ENCODE measurements at places on chromosomes 1 and 21.

DNA sequence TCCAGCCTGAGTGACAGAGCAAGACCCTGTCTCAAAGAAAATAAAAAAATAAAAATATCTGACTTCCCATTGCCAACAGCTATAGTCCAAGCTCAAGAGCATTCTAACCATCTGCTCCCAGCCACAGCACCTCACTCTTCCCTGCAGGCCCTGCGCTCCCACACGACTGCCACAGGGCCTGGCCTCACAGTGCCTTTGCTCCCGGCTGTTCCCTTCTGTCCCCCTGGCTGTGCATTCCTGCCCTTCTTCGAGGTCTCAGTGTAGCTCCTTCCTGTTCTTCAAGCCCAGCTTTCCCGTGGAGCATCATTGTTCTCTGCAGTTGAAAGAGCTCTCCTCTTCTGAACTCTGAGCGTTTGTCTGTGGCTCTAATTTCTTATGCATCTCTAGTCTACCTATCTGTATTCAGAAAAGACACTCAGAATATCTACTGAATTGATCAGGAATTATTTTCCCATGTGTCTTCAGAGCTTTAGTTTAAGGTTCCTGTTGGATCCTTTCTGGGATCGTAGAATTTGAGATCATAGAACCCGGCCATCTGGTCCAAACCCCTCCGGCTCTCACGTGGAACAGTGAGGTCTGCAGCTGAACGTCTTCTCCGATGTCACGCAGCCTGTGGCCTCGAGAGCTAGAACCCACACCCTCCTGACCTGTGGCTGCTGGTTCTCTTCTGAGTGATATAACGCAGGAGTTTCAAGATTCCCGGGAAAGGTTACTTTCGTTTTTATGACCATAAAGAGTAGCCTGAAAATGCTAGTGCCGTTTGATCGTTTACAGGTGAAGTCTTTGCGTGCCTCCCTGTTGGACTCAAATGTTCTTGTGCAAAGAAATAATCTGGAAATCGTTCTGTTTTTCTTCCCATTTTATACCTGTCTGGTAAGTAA, 54.4 kb downstream of the DOP1B start:
- DNase-seq = no peak

- no peak for DNase-seq
Measured at GRCh38 chr1:89529196-89529595, 4.6 kb downstream of the LRRC8B start.

- no peak for DNase-seq
Measured at GRCh38 chr1:187840557-187840956, 1011.8 kb downstream of the PLA2G4A start.

DNA sequence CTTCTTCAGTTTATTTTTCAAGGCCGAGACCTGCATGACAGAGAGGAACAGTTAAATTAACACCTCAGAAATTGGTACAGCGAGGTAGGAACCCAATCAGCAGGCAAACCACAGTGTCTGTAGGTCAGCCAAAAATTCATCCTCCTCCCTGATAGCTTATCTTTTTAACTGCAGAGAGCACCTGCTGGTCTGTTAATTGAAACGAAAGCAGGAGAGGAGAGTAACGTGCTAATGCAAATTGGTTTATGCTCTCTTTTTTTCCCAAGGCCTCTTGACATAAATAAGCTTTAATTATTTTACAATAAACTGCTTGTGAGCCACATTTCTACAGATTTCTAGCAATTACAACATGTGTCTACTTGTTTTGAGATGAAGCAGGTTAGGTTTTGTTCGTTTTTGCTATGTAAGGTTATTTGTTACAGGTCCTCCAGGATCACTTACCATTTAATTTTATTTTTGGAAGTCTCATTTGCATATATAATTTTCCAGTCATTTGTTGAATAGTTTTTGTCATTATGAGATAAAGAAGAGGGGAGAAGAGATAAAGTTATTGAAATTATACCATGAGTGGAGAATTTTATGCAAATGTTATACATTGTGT, 179.9 kb downstream of the DENND1B start:
- no peak for DNase-seq

- DNase-seq = no peak
Measured at GRCh38 chr1:152035539-152036266, 1.1 kb downstream of the S100A11 start.

GRCh38 chr21:46329796-46330195, 5.8 kb downstream of the PCNT start:
- DNase-seq = no peak

GRCh38 chr1:200103966-200104583, 76.6 kb downstream of the NR5A2 start:
- DNase-seq = no peak

- DNase-seq = no peak
Measured at GRCh38 chr1:90809093-90809492, 92.0 kb upstream of the BARHL2 start.

- DNase-seq = no peak
Measured at GRCh38 chr1:6989212-6990159, 204.2 kb downstream of the CAMTA1 start.

GRCh38 chr1:224432672-224433040, 1.9 kb downstream of the WDR26 start:
- peak; percentile 12 for DNase-seq

Data from T-helper 2 cell treated with Interferon-gamma antibody and Interleukin-4, amounts not matched to agents 5 μg/mL and 100 μg/mL, for 36 hours (primary cell).